ENCODE measurements at places on chromosomes 1 and 21.

- no peak for DNase-seq
Measured at GRCh38 chr1:3103967-3104677, 35.1 kb downstream of the PRDM16 start.

DNA sequence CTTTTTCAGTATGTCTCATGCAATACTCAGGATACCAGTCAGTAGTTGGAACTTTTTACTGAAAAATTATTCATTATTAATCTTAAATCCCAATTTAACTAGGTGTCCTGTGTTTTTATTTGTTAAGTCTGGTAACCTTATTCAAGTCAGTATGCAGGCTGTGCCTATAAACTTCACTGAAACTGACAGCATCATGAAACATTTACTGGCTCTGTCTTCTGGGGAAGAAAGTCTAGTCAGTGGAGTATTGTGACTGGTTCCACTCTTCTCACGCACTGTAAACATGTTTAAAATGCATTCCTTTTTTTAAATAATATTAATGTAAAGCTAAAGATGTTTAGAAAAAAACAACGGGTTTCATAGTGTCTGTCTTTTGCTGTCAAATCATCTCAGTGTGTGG lies 739.7 kb downstream of the LTN1 start:
- DNase-seq, result no peak

GRCh38 chr1:30783256-30783915 lies 25.8 kb upstream of the LAPTM5 start:
- no peak for DNase-seq

GRCh38 chr1:212816567-212817278 lies 25.0 kb downstream of the TATDN3 start:
- no peak for DNase-seq

GRCh38 chr1:226118357-226118756 lies 55.8 kb downstream of the H3-3A start:
- no peak for DNase-seq

DNA sequence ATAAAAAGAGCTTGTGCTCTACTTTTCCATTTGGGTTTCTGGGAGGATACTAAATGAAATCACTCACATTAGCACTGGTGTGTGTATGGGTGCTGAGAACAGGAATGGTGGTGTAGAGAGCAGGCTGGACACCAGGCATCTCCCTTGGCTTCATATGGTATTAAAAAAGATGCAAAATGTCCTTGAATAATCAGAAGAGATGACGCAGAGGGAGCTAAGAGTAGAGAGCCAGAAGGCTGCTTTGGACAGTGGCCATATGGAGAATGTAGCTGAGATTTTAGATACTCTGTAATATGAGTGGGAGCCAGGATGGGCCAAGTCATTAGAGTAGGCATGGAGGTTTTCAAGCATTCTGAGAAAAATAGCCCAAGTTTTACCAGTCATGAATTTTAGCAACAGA lies 112.3 kb upstream of the ZRANB2 start:
- no peak for DNase-seq

DNA sequence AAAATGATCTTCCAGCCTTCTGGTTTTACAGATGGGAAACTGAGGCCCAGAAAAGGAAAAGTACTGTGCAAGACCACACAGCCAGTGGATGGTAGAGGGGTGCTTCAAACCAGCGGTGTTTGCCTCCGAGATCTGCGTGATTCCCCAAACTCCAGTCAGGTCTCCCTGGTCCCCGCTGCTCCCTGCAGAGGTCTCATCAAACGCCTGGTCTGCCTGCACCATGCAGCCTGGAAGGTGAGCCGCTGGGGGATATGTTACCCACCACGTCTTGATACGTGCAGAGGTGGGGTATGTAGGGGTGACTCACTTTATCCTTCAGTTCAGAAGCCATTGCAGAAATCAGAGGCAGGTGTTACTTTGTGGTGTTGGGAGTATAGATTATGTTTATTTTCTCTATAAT lies 56.3 kb downstream of the MYOM3 start:
- no peak for DNase-seq

- no peak for DNase-seq
Measured at GRCh38 chr21:41641821-41642701, 124.8 kb downstream of the RIPK4 start.

- no peak for DNase-seq
Measured at GRCh38 chr21:17667256-17667655, 54.6 kb upstream of the BTG3 start.

- DNase-seq, result peak; percentile 18
Measured at GRCh38 chr1:166975361-166976129, at the start of gene ILDR2. ILDR2 (minus strand) TSS chr1:166975540; CDS start chr1:166975268, 272 bp downstream.

All from activated T-helper 1 cell treated with anti-CD3 and anti-CD28 coated beads, Interleukin-2, amount 50 U/mL, for 16 hours (primary cell).